ENCODE measurements at places on chromosomes 7 and 10. TPM values are rescaled to one million over a fixed set of nuclear protein-coding genes. Genes with fewer than 3 reads are reported as not detected.

The ITIH5 gene
- total RNA-seq: not detected

The WDR11 gene
- 91.5 TPM for total RNA-seq

The RSPH10B2 gene
- total RNA-seq: not detected

The ASZ1 gene
- not detected for total RNA-seq

The DENND11 gene
- 15.8 TPM for total RNA-seq

The POU6F2 gene
- total RNA-seq: not detected

The CLEC5A gene
- 0.83 TPM for total RNA-seq

The VENTX gene
- total RNA-seq: not detected

The NEURL1 gene
- total RNA-seq: 1.1 TPM

The FAM25G gene
- total RNA-seq: not detected

The LIPK gene
- not detected for total RNA-seq

The FGFBP3 gene
- total RNA-seq: 0.69 TPM

The ACTR3C gene
- 1.1 TPM for total RNA-seq

The NODAL gene
- 0.17 TPM for total RNA-seq

The OR2A12 gene
- not detected for total RNA-seq

Data from mammary epithelial cell (primary cell).